NCI-H1930 (cell line): ENCODE measurements at places on chromosomes 11 and 22.

GRCh38 chr11:3886985-3887384 lies 31.5 kb downstream of the STIM1 start:
- no peak for DNase-seq

- DNase-seq: no peak
Observed at GRCh38 chr11:118609380-118610224, 2.2 kb downstream of the PHLDB1 start.

DNA sequence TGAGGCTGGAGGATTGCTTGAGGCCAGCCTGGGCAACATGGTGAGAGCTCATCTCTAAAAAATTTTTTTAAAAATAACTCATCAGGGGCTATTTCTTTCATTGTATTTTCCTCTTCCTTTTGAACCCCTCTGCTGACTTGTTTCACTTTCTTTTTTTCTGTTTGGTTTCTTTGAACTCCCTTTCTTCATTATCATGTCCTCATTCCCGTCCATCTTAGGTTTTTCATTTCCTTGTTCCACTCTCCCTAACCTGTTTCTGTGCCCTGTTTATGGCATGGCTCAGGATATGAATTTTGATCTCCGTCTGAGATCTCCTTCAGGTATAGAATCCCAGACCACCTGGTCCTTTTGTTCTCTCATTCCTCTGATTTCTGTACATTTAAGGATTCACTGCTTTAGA lies 12.5 kb downstream of the MARK2 start:
- no peak for DNase-seq

DNA sequence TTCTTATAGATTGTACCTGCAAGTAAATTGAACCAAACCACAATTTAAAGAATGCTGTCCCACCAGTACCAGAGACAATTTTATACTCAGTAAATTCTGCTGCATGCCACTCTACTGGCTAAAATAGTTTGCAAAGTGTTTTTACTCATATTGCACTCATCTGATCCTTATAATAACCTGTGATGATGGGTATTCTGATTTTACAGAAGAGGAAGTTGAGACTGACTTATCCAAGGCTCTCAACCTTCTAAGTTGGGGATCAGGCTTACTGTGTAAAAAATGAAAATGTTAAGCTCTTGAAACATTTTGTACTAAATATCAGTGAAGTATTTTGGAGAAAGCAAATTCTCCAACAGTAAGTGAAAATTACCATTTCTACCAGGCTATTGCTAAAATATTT lies 37.9 kb downstream of the RNF169 start:
- DNase-seq: no peak

GRCh38 chr11:134045799-134046635 lies 22.9 kb upstream of the JAM3 start:
- DNase-seq: no peak

DNA sequence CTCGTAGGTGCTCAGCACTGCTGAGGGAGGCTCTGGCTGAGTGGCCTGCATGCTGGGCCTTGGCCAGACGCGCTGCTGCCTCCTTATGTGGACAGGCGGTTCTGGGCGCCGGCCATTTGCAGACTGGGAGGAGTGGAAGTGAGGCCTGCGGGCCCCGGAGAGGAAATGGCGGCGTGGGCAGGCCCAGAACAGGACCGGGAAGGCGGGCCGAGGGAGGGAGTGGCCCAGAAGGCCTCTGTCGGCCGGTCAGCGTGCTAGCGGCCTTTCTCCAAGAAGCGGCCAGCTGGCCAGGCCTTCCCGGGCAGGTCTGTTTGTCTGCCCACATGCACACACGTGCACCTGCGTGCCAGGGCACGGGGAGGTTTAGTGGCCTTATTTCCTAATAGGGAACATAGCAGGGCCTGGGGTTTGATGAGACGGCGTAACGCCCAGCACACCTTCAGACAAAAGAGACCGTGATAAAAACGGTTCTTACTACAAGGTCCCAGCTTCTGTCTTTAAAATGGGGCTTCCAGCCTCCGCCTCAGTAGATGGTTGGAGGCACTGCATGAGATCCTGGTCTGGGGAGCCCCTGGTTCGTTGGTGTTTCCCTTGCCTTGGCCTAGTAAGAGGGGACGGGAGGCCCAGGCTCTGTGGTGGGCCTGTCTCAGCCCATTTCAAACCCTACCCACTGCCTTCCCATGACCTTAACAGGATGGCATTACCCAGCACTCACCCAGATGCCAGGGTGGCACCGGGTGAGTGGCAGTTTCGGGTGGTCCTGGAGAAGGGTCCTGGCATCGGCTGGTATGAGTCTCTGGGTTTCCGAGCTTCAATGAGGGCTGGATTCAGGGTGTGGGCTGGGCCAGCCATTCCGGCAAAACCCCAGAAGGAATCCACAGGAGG lies 65.1 kb upstream of the PPARA start:
- no peak for DNase-seq

GRCh38 chr22:17774206-17774925 lies at the start of gene BID:
Gene BID (minus strand): TSS chr22:17774469. CDS start chr22:17750116, 24,353 bp downstream.
- DNase-seq: no peak

DNA sequence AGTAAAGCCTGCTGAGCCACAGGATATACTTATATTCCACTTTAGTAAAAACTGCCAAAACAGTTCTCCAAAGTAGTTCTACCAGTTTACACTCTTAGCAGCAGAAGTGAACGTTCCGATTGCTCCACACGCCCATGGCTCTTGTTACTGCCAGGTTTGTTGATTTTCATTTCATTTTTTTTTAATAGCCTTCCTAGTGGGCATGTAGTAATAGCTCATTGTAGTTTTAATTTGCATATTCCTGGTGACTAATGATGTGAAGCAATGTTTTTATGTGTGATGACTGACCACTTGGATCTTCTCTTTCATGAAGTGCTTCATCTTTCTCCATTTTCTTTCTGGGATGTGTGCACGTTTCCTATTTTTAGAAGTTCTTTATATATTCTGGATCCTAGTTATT lies 4.8 kb upstream of the C11orf97 start:
- DNase-seq: no peak

DNA sequence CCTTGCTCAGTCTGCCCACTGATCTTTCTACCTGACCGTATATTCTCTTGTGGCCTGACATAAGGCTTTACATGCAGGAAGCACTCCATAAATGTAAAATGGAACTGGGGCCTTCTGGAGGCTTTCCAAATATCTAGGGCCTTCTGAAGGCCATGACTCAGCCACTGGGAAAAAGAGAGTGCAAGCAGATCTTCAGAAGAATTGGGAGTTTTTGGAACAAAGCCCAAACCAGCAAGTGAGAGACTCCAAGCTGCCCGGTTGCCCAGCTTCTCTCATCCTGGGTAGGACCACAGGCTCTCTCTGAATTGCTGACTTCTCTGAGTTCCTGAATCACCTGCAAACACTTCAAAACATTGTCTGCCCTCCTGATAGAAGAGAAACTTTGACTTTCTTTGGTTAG lies 107.9 kb upstream of the BMAL1 start:
- no peak for DNase-seq

DNA sequence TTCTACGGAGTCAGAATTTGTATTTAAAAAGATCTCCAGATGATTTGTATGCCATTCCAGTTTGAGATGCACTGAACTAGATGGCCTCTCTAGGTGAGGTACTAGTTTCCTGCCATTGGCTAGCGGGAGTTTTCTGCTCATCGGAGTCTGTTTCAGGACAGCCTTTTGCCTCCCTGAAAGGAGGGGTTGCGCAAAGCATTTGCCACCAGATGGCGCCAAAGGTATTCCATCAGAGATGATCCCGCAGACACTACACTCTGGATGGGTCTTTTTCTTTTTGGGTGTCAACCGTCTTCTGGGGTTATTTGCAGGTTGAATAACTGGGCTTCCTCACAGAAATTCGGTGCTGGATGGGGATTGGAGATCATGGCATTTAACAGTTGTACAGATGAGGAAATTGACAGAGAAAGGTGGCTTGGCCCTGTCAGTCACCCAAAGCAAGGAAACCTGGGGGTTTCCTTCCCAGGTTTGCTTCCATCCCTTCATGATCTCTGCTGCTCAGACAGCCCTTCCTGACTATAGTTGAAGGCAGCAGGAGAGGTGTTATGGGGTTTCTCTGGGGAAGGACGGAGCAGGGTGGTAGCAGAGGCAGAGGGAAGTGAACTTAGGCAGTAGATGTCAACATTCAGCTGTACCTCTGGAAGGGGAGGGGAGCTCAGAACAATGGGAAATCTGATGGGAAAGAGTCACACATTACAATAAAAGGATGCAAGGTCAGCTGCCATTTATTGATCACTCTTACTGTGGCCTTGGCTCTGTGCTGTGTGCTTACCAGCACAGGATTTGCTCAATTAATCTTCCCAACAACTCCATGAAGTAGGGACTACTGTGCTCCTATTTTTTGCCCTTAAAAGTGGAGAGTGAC lies 81.6 kb downstream of the CCDC81 start:
- DNase-seq: peak; percentile 15

DNA sequence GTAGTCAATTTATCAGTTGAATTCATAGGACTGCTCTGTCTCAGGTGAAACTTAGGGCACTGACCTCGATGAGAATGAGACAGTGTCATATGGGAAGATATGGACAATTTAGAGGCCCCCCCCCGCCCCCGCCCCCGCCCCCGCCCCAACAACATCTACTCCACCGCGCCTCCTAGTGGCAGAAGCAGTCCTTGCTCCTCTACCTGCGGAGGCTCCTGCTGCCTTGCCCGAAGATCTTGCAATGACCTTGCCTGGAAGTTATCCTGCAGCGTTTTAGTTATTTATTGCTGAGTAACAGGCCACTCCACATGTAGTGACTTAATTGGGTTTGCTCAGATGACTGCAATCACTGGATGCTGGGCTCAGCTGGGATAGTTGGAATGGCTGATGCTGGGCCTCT lies 15.2 kb downstream of the SERPINH1 start:
- no peak for DNase-seq

- DNase-seq: no peak
Observed at GRCh38 chr11:46889251-46889650, 29.1 kb downstream of the LRP4 start.

DNA sequence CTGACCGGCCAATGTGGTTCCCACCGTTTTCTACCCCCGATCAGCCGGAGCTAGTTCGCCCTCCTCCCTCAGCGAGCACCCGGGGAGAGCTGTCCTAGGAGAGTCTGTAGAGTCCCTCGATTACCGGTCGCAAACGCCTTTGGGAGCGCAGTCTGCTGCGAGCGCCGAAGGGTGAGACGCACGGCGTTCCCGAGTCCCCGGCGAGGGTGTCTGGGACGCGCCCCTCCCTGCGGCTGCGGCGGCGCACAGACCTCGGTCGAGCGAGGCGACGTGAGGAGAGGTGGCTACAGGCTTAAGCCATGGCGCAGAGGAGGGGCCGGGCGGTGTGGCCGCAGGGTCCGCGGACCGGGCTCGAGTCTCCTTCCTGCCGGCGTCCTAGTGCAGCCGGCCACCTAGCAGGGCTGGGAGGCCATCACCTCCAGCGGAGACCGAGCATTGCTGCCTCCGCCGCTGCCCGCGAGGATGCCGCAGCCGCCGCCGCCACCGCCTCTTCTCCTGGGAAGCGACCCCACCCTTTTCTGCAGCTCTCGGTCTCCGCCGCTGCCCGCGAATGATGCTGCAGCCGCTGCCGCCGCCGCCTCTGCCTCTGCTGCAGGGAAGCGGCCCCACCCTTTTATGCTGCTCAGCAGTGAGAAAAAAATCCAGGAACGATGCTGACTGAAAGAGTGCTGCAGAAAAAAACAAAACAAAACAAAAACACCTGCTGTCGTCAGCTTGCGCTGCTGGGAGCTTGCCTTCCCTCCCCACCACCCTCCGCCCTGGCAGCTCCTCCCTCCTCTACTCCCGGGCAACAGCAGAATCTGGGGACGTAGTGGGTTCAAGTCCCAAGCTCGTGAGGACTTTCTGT lies at the start of gene MAP6:
Gene MAP6 (minus strand): TSS at position 588 of the 847 bp plus-strand sequence. CDS start 669 bp downstream, outside the sequence.
- peak; percentile 62 for DNase-seq

GRCh38 chr11:126161023-126161391 lies 50.4 kb downstream of the RPUSD4 start:
- no peak for DNase-seq

DNA sequence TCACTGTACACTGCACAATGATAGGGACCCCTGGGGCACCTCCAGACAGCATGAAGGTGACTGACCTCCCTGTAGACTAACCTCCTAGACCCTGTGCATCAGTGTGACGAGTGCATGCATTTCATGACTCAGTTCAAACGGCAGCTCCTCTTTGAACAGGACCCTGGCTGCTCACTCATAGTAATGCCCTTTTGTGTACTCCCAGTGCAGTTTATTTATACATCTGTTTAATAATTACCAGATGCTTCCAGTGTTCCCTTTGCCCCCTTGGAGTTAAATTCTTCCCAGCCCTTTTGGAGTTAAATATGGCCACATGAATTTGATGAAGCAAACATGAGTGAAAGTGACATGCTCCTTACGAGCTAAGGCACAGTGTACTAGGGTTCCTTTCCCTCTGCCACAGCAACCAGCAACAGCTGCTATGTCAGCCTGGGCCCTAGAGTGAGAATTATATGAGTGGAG lies 72.4 kb downstream of the PANX1 start:
- DNase-seq: no peak

- DNase-seq: peak; percentile 67
Observed at GRCh38 chr22:49827853-49828598, at the start of gene BRD1. Gene BRD1 (minus strand): TSS chr22:49827873. CDS start chr22:49824317, 3,556 bp downstream.

DNA sequence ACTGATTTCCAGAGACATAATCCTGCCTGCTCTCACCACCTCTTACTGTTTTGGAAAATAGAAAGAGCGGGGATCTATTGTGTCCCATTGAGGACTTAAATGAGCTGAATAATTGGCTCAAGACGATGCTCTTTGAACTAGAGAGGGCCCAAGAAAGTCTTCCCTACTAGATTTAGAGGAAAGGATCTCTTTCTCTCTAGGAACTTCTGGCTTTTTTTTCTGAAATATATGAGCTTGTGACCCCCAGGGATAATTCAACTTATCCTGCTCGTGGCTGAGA lies 461.4 kb upstream of the KIRREL3 start:
- no peak for DNase-seq

GRCh38 chr11:30758946-30759504 lies 172.9 kb upstream of the MPPED2 start:
- no peak for DNase-seq

DNA sequence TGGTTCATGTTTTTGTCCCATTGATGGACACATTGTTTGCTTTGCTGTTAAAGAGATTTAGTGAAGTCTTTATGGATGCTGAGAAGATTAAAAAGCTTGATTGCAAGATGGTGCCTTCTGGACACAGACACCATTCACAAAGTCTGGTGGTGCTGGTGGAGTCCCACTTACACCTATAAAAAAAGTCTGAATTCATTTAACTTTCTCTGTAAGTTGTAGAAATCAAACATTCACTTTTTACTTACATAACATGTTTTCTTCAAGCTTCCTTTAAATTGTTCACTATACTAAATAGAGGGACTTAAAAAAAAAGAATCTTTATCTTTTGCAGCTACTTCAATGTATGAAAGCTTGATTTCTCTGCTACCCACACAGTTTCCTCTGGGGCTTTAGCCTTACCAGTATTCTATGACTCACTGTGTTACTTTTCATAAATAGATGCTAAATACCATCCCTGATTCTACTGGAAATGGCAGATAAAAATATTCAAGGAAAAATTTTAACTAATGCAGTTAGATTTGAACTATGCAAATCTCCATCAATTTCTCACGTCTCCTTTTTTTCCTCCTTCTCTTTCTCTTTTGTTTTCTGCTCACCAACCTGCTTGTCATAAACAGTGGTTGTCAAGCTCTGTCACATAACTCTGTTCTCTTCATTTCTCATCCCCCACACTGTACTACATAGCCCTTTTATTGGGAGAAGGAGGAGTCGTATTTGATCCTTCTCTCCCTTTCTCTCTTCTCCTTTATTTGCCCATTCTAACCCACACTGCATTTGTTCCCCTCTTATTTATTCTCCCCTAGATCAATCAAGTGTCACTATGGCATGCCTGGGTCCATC lies 89.7 kb downstream of the FAM76B start:
- no peak for DNase-seq

- peak; percentile 43 for DNase-seq
Observed at GRCh38 chr11:114774599-114775361, 96.5 kb downstream of the NXPE2 start.
